CD4-positive, alpha-beta T cell treated with Interleukin-17A for 1 hour (primary cell): ENCODE measurements at places on chromosomes 1 and 21.

DNA sequence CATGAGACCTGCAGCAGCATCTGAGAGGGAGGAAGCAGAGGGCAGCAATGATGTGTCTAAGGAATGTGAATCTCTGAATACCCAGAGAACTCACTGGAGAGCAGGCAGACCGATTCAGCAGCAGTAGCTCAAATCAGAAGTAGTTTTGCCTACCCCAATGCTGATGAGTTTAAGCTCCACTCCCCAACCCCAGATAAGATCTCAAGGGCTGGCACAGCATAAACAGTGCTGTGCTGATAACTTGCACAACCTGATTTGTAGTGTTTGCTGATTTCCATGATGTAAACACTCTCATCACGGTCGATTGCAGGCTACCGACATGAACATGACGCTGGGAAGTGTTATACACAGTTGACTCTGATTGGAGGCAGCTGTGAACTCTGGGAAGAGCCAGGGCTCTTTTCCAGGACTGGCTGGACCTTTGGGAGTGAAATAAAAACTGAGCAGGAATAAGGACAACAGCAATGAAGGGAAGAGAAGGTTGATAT is 11.2 kb upstream of the HMGCS2 start:
- DNase-seq: no peak

- DNase-seq: no peak
Observed at GRCh38 chr1:19138331-19138730, 71.7 kb downstream of the UBR4 start.

- no peak for DNase-seq
Observed at GRCh38 chr1:30955448-30956015, 47.0 kb upstream of the SDC3 start.

DNA sequence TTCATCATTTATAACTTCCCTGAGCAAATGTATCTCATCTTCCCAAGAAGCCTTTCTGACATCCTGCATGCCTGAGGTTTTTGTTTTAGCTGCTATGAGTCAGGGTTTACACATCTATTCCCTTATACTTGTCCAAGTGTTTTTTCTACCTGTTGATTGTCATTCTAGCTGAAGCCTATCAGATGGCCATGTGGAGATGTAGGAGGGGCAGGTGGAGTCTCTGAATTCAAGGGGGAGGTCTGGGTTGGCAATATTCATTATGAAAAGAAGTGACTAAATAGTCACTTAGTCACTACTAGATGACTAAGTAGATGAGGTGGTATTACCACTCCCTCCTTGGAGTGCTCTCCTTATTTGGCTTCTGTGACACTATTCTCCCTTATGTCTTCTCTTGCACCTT is 52.4 kb downstream of the XCL1 start:
- DNase-seq: no peak

- no peak for DNase-seq
Observed at GRCh38 chr21:24995216-24995615, 612.1 kb downstream of the MRPL39 start.

- DNase-seq: no peak
Observed at GRCh38 chr1:230715510-230715909, 1.6 kb upstream of the AGT start.

- DNase-seq: no peak
Observed at GRCh38 chr1:231266811-231267322, 25.9 kb downstream of the GNPAT start.

GRCh38 chr1:28592321-28593071 is 431 bp downstream of the RAB42 start:
- DNase-seq: no peak

DNA sequence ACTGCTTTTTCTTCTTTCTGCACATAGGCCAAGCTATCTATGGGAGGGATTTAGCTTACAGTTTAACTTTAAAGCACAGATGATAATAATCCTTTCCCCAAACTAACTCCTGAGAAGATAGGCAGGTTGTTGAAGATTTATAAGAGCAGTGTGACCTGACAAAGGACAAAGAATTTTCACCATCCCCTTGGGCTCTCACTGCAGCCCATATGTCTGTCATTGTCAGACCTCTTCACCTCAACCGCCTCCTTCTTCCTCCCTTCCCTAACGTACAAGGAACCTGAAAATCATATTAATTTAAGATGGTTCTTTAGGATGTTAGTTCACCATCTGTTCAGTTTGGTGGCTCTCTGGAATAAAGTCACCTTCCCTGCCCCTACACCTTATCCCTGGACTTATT is 5.0 kb downstream of the RNU1-2 start:
- no peak for DNase-seq

- peak; percentile 64 for DNase-seq
Observed at GRCh38 chr1:36156329-36157114, 562 bp downstream of the MAP7D1 start.

DNA sequence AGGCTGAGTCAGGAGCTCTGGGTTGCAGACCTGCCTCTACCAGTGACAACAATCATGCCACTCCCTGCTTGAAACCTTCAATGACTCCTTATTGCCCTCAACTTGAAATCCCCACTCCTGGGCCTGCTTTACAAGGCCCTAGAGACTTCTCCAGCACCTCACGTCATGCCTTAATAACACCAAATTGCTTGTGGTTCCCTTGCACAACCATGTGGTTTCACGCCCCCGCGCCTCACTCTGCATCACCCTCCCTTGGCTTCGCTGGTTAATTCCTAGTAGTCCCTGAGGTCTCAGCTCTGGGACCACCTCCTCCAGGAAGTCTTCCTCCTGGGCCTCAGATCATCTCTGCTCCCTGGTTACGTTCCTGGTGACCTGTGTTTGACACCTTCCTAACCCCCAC is 33.0 kb downstream of the EPHA2 start:
- DNase-seq: peak; percentile 44

DNA sequence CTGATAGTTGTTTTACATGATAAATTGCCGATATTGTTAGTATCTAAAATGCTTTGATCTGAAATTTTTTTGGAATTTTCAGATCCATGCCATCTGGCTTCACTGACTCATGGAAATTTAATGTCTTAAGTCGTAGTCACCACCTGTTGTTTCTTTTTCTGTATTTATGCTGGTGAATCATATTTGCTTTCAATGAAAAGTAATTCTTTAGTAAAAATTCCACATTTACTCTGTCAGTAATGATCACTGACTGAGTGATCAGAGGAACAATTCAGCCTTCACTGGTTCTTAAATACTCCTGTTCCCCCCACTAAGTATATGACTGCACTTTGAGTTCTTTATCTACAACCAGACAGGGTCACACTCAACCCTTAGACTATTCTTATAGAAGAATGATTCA is 185.6 kb upstream of the NRIP1 start:
- DNase-seq: no peak

DNA sequence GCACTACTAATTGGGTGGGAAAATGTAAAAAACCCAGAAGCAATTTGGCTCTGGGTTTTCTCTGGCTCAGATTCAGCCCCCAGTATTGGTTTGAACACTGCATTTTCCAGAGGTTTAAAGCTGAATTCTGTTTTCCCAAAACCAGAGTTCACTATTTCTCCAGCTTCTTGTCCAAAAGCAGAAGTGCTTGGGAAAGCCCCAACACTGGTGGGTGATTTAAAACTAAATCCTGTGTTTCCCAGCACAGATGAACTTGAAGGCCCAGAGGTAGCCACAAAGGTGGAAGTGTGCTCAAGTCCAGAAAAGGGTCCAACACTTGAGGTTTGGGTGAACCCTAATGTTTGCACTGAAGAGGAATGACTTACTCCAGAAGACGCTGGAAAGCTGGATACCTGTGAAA is 678 bp downstream of the MCM3AP start:
- DNase-seq: no peak

GRCh38 chr1:40926441-40926840 is 53.1 kb upstream of the CTPS1 start:
- no peak for DNase-seq

DNA sequence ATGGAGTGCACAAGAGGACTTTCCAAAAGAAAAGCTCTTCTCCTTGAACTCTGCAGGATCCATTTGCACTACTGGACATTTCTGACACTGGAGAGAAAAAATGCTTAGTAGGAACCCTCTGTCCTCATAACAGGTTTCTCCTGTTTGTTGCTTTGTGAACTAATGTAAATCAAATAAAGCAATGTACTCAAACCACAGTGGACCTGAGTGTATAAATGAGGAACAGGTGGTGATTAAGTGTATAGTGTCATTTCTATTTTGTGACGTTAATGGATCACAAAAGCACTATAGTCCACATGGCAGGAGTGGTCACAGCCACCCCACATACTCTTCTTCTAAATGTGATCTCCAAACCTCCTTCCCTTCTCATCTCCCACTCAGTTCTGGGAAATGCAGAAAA is 268.4 kb upstream of the DUSP10 start:
- DNase-seq: no peak

- DNase-seq: no peak
Observed at GRCh38 chr1:44947063-44947773, 39.2 kb downstream of the EIF2B3 start.

GRCh38 chr1:156486421-156487344 is 13.9 kb downstream of the MEF2D start:
- DNase-seq: no peak

- no peak for DNase-seq
Observed at GRCh38 chr1:156898161-156898566, 4.6 kb downstream of the PEAR1 start.

- no peak for DNase-seq
Observed at GRCh38 chr1:159342761-159343425, 40.8 kb downstream of the FCER1A start.

- DNase-seq: no peak
Observed at GRCh38 chr1:165826565-165827267, 698 bp upstream of the UCK2 start.

DNA sequence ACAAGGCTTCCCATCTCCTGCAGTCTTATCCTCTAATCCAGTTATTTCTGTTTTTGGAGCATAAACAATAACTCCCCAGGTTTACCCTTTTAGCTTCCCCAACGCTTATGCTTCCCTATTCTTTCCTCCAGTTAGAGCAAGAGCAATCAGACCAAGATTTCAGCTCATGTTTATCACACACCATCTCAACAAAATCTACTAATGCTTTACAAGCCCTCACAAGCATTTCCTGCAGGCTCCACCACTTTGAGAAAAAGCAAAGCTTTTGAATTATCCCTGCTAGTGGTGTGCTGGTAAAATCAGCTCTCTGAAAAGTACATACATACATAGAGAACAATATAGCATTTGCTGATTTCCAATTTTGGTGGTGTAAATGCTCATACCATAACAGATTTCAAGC is 92.9 kb downstream of the EDEM3 start:
- no peak for DNase-seq

DNA sequence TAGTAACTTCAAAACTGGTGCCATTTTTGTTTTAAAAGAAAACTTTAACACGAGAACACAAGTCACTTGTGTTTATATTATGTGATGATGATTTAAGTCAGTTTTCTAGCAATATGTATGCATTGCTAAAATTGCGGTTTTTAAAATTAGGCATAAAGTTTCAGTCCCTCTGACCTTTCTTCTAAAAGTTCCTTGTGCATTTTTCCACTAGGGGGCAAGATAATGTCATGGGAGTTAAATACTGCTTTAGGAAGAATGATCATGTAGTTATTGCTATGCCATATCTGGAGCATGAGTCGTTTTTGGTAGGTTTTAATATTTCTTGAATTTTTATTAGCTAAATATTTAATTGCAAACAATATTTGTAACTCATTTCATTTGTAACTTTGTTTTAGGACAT is 10.7 kb downstream of the CDC7 start:
- peak; percentile 67 for DNase-seq

GRCh38 chr1:235817101-235817728 is 49.5 kb downstream of the LYST start:
- no peak for DNase-seq

GRCh38 chr21:29520171-29520570 is 221.4 kb downstream of the BACH1 start:
- DNase-seq: no peak

GRCh38 chr1:202806845-202807450 is 1.3 kb downstream of the KDM5B start:
- peak; percentile 4 for DNase-seq

DNA sequence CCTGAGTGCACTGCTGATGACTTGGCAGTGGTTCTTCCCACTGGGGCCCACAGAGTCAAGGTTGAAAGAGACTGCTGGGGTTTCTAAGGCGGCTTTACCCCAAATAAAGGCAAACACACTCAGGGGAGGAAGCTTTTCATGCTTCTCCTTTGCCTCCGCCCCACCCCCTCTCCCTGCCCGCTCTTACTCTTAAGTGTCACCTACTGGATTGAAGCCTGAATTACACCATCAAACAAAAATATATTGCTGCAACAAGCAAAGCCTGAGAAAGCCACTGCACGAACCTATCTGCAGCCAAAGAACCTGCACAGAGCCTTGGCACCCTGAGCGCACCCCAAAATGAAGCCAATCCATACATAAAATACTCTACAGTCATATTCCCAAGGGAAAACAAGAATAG is 63.1 kb downstream of the PTGFR start:
- DNase-seq: no peak

DNA sequence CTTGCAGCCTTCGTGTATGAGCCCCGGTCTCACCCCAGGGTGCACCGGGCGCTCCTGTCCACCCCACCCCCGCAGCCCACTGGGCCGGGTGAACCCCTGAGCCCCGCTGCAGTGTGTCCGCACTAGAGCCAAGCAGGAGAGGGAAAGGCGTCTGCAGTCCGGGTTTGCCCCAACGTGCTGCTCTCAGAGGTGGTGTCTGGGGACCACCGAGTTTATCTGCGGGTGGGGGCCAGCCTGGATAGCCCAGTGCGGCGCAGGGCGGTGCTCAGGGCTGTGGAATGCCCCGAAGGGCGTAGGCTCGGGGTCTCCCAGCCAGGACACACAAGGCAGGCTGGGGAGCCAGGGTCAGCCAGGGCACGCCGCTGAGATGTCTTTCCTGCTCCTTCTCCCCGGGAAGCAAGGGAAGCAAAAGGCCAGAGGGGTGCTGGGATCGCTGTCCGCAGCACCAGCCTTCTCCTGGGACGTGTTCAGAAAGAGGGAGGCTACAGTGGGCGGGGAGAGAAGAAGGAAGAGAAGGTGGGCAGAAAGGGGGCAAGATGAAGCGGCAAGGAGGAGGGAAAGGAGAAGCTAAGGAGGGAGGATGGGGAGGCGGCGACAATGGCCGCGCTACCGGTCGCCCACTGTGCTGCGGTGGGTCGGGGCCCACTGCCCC is 56.6 kb downstream of the MAB21L3 start:
- DNase-seq: peak; percentile 5

DNA sequence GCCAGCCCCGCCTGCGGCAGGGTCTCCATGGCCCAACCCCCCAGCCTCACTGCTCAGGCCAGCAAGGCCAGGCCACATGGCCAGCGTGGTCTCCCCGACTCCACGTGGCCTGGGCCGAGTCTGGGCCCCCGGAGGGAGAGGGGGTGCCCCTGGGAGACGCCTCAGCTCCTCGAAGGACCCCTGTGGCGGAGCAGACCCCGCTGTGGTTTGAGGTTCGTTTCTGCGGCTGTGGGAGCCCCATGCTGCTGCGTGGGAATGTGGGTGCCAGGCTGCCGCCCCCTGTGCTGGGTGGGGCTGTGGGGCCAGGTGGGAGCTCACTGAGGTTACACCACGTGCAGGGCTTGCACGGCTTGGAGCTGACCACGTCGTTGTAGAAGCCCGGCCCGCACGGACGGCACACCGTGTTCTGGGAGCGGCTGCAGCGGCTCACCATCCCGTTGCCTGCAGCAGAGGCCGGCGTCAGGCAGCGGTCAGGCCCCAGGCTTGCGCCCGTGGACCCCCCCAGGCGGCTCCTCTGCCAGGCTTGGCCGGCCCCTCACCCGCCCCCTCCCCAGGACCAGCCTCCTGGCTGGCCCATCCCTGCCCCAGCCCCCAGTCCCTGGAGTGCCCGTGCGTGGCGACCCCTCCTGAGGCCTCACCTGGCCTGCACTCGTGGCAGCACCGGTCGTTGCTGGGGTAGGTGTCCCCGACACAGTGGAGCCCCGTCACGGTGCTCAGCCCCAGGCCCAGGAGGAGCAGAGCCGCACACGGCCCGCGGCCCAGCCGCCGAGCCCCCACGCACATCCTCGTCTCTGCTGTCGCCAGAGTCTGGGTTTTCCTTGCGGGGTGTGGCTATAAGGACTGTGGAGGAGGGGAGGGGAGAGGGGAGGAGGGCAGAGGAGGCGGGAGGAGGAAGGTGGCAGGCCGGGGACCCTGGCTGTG is at the start of gene TNFRSF4:
TNFRSF4 (minus strand) TSS at position 809 of the 921 bp plus-strand sequence; CDS start at position 783, 26 bp downstream.
- DNase-seq: peak; percentile 60
